K562 (cell line): ENCODE measurements at places on chromosomes 3 and 15. TPM values are rescaled to one million over a fixed set of nuclear protein-coding genes. Genes with fewer than 3 reads are reported as not detected.

GRCh38 chr3:127254730-127255129 is 33.1 kb downstream of the PRR20G start:
- no peak overlapping the region for H3K27ac ChIP-seq
- H3K36me3 ChIP-seq: no peaks in the 10 kb centered on the region
- no peaks in the 10 kb centered on the region for H3K4me1 ChIP-seq
- DNase-seq: peak; percentile 33
- no peak overlapping the region for H3K4me3 ChIP-seq

GRCh38 chr15:77411619-77411976 is 8.3 kb downstream of the PEAK1 start:
- no peak overlapping the region for H3K27ac ChIP-seq
- no peak overlapping the region for H3K4me3 ChIP-seq
- H3K27me3 ChIP-seq: no peaks in the 10 kb centered on the region

DNA sequence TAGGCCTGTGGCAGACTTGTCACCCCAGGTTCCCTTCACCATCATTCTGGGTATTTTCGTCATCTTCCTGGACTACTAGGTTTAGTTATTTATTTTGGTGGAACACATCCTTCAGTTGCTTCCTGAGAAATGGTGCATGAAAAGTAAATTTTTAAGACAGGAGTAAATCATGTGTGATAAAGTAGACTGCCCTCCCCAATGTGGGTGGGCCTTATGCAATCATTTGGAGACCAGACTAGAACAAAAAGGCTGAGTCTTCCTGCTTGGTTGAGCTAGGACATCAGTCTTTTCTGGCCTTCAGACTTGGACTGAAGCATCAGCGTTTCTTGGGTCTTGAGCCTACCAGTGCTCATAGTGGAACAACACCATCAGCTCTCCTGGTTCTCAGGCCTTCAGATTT is 50.7 kb upstream of the SLC2A2 start:
- peaks cover 16% of the 10 kb centered on the region; the same call in 2 of the 3 replicates for H3K36me3 ChIP-seq
- DNase-seq: no peak
- H3K27ac ChIP-seq: no peak overlapping the region
- no peaks in the 10 kb centered on the region for H3K27me3 ChIP-seq
- H3K4me1 ChIP-seq: no peaks in the 10 kb centered on the region
- no peak overlapping the region for H3K4me3 ChIP-seq

DNA sequence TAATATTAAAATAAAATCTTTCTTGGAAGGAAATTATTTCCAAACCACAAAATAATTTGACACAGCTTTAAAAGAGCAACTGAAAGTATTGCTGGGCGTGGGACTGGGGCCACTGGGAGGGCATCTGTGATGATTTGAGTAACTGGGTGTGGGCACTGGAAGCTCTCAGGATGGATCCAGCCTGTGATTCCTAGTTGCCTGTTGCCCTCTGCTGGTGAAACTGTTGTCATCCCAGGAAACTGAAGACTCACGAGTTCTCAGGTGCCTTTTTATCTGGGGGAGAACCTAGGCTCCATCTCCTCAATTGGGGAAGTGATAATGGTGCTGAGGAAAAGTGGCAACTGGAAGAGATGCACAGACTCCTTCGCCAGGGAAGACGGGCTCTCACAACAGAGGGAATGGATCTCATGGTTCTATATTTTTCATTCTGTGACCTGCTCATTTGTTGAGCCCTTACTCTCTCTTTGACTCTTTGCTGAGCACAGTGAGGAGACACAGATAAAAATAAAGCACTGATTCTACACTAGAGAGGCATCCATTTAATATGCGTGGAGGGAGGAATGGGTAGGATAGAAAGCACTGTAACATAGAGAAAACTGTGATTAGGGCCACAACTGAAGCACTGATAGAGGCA is 61.6 kb downstream of the TPRG1 start:
- no peaks in the 10 kb centered on the region for H3K36me3 ChIP-seq
- H3K4me3 ChIP-seq: no peak overlapping the region
- peak; percentile 5 for DNase-seq
- H3K27me3 ChIP-seq: no peaks in the 10 kb centered on the region

GRCh38 chr15:70576276-70576675 is 187.1 kb downstream of the UACA start:
- peaks cover 3% of the 10 kb centered on the region; the same call in 1 of the 3 replicates for H3K27me3 ChIP-seq
- no peaks in the 10 kb centered on the region for H3K36me3 ChIP-seq

DNA sequence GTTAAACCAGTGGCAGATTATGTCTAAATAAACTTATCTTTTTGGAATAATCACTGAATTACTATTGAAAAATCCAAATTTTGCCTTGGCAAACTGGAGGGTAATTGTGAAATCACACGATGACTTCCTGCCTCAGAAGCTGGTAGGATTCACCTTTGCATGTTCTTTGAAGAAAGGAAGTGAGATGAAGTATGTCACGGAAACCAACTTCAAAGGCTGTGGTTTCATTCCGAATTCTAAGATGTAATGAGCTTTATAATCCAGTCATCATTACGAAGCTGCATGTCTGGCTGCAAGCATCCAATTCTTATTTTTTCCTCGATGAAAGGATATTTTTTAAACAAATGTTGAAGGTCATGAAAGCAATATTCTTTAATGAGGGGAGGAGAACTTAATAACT is 15.0 kb upstream of the ZBED2 start:
- H3K27ac ChIP-seq: no peak overlapping the region
- H3K4me1 ChIP-seq: no peaks in the 10 kb centered on the region
- H3K4me3 ChIP-seq: no peak overlapping the region
- no peak for DNase-seq
- no peaks in the 10 kb centered on the region for H3K36me3 ChIP-seq

DNA sequence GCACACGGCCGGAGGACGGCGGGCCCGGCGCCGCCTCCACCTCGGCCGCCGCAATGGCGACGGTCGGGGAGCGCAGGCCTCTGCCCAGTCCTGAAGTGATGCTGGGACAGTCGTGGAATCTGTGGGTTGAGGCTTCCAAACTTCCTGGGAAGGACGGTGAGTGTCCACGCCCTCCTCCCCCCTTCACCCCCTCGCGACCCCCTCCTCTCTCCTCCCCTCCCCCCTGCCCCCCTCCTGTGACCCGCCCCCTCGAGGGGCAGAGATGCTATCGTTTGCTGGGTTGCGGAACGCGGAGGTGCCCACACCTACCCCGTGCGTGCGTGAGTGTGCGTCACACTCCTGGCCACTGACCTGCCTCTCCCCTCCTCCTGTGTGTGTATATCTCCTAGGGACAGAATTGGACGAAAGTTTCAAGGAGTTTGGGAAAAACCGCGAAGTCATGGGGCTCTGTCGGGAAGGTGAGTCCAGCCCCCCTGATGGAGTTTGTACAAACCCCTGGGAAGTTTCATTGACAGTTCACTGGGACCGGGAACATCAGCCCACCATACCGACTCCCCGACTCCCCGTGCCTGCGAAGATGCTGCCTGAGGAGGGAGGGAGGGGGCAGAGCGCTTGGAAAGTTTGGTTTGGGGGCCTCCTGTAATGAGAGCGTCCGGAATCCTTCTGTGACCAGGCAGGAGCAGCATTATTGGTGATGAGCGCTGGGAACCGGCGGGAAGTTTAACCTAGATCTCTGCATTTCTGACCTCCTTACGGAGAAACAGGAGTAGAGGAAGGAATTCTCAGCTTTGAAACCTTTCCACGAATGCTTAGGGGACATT is 795 bp upstream of the SCAANT1 start:
- H3K4me3 ChIP-seq: peak overlapping the region; percentile 65
- H3K27me3 ChIP-seq: no peaks in the 10 kb centered on the region
- H3K4me1 ChIP-seq: peaks cover 13% of the 10 kb centered on the region
- H3K27ac ChIP-seq: peak overlapping the region; percentile 88
- DNase-seq: peak; percentile 36

DNA sequence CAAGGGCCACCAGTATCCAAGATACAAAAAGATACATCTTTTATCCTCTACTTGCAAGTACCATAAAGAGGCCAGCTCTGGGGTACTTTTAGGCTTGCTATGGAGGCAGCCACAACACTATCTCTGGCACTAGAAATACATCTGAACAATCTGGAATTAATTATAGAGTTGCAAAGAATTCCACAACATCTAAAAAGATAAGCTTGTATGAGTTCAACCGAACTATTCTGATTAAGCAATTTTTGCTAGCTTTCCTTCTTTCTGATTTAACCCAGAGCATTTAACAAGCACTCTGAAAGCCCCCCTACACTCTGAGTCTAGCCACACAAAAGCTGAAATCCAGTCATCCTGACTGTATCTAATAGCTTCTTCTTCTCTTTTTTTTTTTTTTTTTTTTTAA is 95.4 kb downstream of the FRMD5 start:
- H3K36me3 ChIP-seq: no peaks in the 10 kb centered on the region
- H3K4me3 ChIP-seq: no peak overlapping the region
- no peaks in the 10 kb centered on the region for H3K27me3 ChIP-seq

DNA sequence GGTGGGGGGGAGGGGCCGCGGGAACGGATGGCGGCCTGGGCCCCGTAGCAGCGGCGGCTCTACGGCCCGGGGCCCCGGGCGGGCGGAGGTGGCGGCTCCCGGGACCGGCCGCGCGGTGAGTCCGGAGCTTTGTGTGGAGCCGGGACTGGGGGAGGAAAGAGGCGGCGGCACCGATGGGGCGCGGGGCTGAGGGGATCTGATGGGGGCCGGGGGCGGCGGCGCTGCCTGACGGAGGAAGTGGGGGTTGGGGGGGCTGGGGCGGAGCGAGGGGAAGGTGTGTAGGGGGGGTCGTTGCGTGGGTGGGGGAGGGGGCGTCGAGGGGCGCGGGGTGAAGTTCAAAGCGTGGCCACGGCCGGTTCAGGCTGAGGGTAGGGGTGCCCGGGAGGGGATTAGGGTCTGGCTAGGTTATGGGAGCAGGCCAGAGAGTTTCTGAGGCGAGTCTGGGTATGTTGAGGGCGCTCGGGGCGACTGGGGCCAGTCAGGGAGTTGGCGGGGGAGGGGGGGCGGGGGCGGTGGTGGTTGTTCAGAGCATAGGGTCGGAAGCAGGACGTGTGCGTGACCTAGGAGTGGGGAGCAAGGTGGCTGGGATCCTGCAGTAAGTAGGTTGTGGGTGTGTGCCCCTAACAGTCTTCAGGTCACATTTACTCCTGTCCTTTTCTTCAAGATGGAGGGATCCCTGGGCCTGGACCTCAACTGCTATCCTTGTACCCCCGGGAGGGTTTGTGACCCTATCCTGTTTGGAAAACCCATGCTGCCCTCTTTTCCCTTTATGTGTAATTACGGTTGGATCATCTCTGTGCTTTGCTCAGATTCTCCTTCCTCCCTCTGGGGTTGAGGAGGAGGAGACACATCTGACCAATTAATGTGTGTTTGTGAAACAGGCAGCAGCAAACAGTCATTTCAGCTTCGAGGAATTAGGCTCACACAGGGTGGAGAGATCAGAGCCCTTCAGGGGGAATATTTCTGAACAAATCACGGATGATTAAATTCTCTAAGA is 644 bp downstream of the ZNF609 start:
- peak; percentile 52 for DNase-seq
- H3K27me3 ChIP-seq: no peaks in the 10 kb centered on the region
- H3K4me3 ChIP-seq: peak overlapping the region; percentile 55
- H3K4me1 ChIP-seq: peaks cover 9% of the 10 kb centered on the region; the same call in 1 of the 2 replicates
- peaks cover 18% of the 10 kb centered on the region for H3K36me3 ChIP-seq

DNA sequence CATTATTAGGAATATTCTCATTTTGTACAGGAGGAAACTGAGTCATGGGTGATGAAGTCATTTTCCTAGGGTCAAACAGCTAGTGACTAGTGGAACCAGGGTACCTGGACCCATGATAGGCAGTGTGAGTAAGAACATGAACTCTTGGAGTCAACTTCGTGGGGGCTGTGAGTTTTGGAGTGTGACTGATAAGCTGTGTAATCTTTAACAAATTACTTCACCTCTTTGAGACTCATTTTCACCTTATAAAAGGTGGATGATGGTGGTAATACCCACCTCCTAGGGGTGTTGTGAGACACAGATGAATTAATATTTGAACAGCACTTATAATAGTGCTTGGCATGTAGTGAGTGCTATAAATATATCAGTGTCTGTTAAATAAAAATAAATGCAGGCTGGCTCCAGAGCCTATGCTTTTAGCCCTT is 9.1 kb downstream of the SEMA6D start:
- H3K27me3 ChIP-seq: no peaks in the 10 kb centered on the region
- H3K4me1 ChIP-seq: no peaks in the 10 kb centered on the region
- H3K27ac ChIP-seq: no peak overlapping the region
- H3K4me3 ChIP-seq: no peak overlapping the region

DNA sequence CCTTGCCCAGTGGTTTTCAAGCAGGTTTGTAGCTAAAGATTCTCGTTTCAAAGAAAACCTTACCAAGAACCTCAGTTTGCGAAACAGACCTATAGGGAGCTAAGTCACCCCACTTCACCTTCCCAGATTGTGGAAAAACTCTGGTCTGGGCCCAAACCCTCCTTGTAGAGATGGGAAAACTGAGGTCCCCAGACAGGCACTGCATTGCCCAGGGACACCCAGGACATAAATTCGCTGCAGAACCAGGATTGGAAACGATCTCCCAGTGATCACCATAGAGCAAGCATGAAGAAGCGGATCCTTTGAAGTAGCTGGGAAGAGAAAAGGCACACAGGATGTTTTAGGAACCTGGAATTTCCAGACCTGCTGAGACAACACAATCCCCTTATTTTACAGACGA is 85.6 kb upstream of the PIAS1 start:
- DNase-seq: no peak
- no peaks in the 10 kb centered on the region; the same call in 2 of the 3 replicates for H3K27me3 ChIP-seq
- peaks cover 8% of the 10 kb centered on the region for H3K4me1 ChIP-seq
- no peaks in the 10 kb centered on the region for H3K36me3 ChIP-seq
- H3K27ac ChIP-seq: no peak overlapping the region
- 0 out of 2 replicates have a peak overlapping the region, but pooled peaks have one; percentile 30 for H3K4me3 ChIP-seq

- H3K4me1 ChIP-seq: no peaks in the 10 kb centered on the region
- H3K27me3 ChIP-seq: no peaks in the 10 kb centered on the region
- DNase-seq: no peak
- no peak overlapping the region for H3K4me3 ChIP-seq
- no peak overlapping the region for H3K27ac ChIP-seq
These were observed 334.2 kb upstream of the SEMA6D start for GRCh38 chr15:47383102-47383501.

DNA sequence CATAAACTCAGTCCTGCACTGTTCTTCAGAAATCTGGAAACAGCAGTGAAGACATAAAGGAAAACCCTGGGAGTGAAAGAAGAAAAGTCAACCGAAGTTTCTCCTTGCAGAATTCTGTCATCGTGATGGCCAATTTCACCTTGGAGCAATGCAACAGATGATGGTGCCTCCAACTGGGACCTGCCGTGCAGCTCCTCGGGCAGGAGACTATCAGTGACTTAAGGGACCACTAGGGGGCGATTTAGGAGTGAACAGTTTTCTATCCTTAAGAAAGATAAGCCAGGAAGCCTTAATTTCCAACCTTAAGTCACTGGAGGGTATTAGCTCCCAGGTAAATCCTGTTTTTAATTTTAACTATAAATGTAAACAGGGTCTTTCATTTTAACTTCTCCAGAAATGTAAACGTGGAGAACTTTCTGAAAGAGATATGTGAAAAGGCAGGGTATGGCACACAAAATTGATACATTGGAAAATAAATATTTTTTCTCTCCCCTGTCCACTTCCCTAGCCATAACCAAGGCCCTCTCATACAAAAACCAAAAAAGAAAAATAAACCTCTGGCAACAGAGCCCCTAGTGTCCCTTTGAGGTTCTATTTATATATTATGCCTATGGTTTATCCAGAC is 116.3 kb downstream of the PDZRN3 start:
- H3K4me3 ChIP-seq: no peak overlapping the region
- H3K4me1 ChIP-seq: no peaks in the 10 kb centered on the region
- no peaks in the 10 kb centered on the region for H3K27me3 ChIP-seq
- H3K27ac ChIP-seq: no peak overlapping the region
- H3K36me3 ChIP-seq: no peaks in the 10 kb centered on the region
- DNase-seq: peak; percentile 26

Gene RAD51
- 55.3 and 63.8 TPM in 2 replicates for total RNA-seq

Gene NR2E3
- total RNA-seq: not detected in 2 replicates

Gene FBXL22
- total RNA-seq: not detected in 2 replicates

Gene HYAL1
- total RNA-seq: 8.3 and 8.4 TPM in 2 replicates

Gene RTP3
- not detected in 2 replicates for total RNA-seq

Gene PIF1
- total RNA-seq: 16.8 and 21.7 TPM in 2 replicates

Gene CASR
- not detected in 2 replicates for total RNA-seq

Gene SLC24A5
- not detected in 2 replicates for total RNA-seq
